Uterus (tissue), 4 donors: ENCODE measurements at places on chromosomes 5 and 9.
A peak's percentile ranks its signal among the peaks of the same experiment; 100 is the strongest.

- no peaks in the 10 kb centered on the region for H3K36me3 ChIP-seq
- H3K27me3 ChIP-seq, result no peaks in the 10 kb centered on the region
- no peak overlapping the region for H3K27ac ChIP-seq
- no peak overlapping the region for H3K4me3 ChIP-seq
These were observed 92.8 kb downstream of the SNX18 start for GRCh38 chr5:54610197-54610944.

DNA sequence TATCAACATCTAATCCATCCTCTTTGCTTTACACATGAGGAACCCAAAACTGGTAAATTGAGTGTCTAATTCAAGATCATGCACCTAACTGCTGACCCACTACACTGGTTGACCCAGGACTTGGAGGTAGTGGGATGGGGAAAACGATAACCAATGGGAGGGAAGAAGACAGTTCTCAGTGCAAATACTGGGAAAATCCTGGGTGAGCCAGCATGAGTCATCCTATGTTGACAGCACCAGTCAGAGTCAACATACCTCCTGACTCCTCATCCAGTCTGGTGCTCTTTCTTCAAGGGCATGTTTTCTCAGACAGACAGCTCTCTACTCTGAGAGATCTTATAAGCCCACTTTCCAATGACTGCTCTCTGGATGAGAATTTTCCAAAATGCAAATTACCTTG, 232.8 kb upstream of the PTGER4 start:
- H3K4me3 ChIP-seq, result no peak overlapping the region
- no peaks in the 10 kb centered on the region for H3K36me3 ChIP-seq
- DNase-seq, result no peak
- H3K27ac ChIP-seq, result no peak overlapping the region

- no peak overlapping the region for H3K4me3 ChIP-seq
- H3K27me3 ChIP-seq, result no peaks in the 10 kb centered on the region
- H3K4me1 ChIP-seq, result no peaks in the 10 kb centered on the region
- no peak overlapping the region for H3K27ac ChIP-seq
- no peak for DNase-seq
These were observed 120.6 kb downstream of the PTTG1 start for GRCh38 chr5:160542281-160542680.

- no peaks in the 10 kb centered on the region for H3K27me3 ChIP-seq
- no peaks in the 10 kb centered on the region for H3K4me1 ChIP-seq
These were observed 105.2 kb downstream of the RASEF start for GRCh38 chr9:82957529-82958379.

DNA sequence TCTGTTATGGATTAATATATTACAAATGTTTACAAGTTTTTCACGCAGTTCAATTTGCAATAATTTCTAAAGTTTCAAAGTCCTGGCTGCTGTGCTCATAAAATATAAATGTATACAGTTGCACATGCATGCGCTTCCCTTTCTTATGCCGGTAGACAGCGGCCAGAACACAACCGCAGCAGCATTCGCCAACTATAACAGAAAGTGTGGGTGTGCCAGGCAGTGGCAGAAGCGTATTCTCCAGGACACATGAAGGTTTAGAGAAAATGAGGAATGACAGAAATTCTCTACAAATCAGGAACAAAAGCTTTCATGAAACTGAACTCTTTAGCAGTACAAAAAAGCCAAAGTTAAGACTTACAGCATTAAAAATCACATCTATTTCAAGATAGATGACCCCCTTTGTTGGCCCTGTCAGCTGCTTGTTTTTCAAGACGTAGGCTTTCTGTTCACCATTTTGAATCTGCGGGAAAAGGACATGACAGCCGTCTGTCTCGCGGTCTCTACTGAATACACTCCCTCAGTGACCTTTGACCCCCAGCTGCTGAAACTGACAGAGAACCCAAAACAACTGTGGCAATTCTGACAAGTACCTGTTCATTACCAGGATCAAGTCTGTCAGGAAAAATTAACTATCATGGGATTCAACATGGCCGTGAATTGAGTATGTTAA, 252.2 kb downstream of the SLF1 start:
- H3K36me3 ChIP-seq, result no peaks in the 10 kb centered on the region
- no peak for DNase-seq
- H3K27me3 ChIP-seq, result no peaks in the 10 kb centered on the region
- H3K27ac ChIP-seq, result no peak overlapping the region
- H3K4me3 ChIP-seq, result no peak overlapping the region
- H3K4me1 ChIP-seq, result no peaks in the 10 kb centered on the region

- no peak overlapping the region for H3K27ac ChIP-seq
- no peaks in the 10 kb centered on the region for H3K27me3 ChIP-seq
- no peaks in the 10 kb centered on the region for H3K4me1 ChIP-seq
- H3K36me3 ChIP-seq, result no peaks in the 10 kb centered on the region
- no peak overlapping the region for H3K4me3 ChIP-seq
These were observed 60.9 kb upstream of the GLRX start for GRCh38 chr5:95883185-95884016.

GRCh38 chr9:109705515-109705914, 74.5 kb upstream of the PALM2AKAP2 start:
- no peaks in the 10 kb centered on the region for H3K27me3 ChIP-seq
- no peak overlapping the region for H3K27ac ChIP-seq
- H3K4me1 ChIP-seq, result no peaks in the 10 kb centered on the region

DNA sequence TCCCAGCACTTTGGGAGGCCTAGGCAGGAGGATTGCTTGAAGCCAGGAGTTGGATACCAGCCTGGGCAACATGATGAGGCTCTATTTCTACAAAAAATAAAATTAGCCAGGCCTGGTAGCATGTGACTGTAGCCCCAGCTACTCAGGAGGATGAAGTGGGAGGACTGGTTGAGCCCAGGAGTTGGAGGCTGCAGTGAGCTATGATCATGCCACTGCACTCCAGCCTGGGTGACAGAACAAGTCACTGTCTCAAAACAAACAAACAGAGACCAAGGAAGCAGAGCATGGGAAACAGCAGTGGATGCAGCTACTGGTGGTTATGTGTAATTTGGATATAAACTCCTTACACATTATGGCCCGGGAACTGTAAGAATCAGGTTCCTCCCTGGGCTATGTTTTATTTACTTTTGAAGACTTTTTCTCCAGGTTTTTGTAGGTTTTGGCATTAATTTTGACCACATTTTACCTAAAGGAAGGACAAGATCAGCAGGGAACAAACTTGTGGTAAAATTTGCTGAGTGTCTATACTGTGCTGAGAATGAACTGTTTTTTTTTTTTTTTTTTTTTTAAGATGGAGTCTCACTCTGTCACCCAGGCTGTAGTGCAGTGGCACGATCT, 8.3 kb downstream of the KIF2A start:
- H3K36me3 ChIP-seq, result no peaks in the 10 kb centered on the region
- H3K27me3 ChIP-seq, result no peaks in the 10 kb centered on the region
- H3K27ac ChIP-seq, result no peak overlapping the region
- DNase-seq, result no peak
- H3K4me3 ChIP-seq, result no peak overlapping the region

DNA sequence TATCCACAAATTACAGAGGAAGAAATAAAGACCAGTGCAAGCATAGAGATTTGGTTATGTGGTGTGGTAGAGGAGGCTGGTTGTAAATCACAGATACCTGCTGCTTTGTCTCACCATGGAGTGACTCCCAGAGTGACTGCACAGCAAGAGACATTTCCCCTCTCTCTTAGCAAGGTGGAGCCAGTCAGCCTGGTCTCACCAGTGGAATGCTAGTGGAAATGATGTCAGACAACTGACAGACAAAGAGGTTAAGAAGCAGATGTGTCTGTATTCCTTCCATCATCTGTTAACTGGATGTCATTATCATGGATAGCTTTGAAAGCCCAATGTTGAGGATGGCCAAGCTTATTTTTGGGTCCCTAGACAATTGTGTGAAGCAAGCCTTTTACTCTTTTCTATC, 509.4 kb upstream of the SEMA6A start:
- no peak overlapping the region for H3K27ac ChIP-seq
- no peak for DNase-seq
- H3K4me1 ChIP-seq, result no peaks in the 10 kb centered on the region
- no peak overlapping the region for H3K4me3 ChIP-seq
- H3K27me3 ChIP-seq, result no peaks in the 10 kb centered on the region
- no peaks in the 10 kb centered on the region for H3K36me3 ChIP-seq

DNA sequence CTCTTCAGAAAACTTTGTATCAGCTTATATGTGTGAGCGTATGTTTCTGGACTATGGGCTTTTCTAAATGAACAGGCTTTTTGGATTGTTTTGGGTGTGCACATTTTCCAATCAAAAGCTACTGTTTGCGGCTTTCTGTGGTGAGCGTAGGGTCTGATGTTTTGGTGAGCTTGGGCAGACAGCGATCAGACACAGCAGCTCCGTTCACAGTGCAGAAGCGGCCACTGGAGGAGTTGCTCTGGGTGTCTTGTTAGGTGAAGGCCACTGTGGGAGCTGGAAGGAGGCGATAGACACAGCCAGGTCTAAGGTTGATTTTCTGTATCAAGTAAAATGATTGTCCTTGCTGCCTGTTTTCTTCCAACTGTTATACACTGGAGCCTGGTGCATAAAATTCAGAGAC, 11.1 kb downstream of the PRRC2B start:
- H3K27ac ChIP-seq, result peak overlapping the region; percentile 13
- no peak overlapping the region for H3K4me3 ChIP-seq

GRCh38 chr5:119541716-119542115, 87.6 kb upstream of the FAM170A start:
- no peak for DNase-seq
- no peaks in the 10 kb centered on the region for H3K4me1 ChIP-seq
- no peaks in the 10 kb centered on the region for H3K27me3 ChIP-seq

DNA sequence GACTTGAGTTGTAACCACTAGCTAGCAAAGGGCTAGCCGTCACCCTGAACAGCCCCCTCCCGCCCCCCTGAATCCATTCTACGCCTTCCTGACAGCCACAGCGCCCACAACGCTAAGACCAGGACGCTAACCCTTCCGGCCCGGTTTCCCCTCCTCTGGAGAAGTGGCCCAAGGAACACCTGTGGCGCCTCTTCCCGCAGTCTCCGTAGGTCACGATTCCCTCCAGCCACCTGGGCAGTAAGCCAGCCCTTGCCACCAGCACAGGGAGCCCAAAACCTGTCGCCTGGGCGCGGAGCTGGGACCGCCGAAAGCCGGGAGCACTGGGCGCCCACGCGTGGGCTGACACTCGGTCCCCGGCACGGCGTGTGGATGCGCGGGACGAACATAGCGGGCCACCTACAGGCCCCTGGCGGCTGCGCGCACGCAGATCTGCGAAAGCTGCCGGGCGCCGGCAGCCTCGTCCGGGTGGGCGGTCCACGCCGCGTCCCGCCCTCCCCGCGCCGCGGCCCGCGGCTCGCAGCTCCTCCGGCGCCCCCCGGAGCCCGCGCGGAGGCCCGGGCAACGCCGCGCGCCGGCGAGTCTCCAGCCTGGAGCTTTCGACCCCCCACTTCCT, 596 bp downstream of the IRF1 start:
- peak overlapping the region; percentile 97 for H3K27ac ChIP-seq
- H3K36me3 ChIP-seq, result no peaks in the 10 kb centered on the region
- peak; percentile 71 for DNase-seq
- peaks cover 9% of the 10 kb centered on the region for H3K4me1 ChIP-seq

- H3K4me1 ChIP-seq, result no peaks in the 10 kb centered on the region
- H3K36me3 ChIP-seq, result no peaks in the 10 kb centered on the region
- DNase-seq, result no peak
- H3K4me3 ChIP-seq, result no peak overlapping the region
These were observed 4.0 kb downstream of the MYOZ3 start for GRCh38 chr5:150665044-150665443.

- no peaks in the 10 kb centered on the region for H3K27me3 ChIP-seq
- H3K4me1 ChIP-seq, result no peaks in the 10 kb centered on the region
- no peaks in the 10 kb centered on the region for H3K36me3 ChIP-seq
- DNase-seq, result no peak
- H3K27ac ChIP-seq, result no peak overlapping the region
These were observed 554.0 kb upstream of the ARRDC3 start for GRCh38 chr5:91937121-91937520.

DNA sequence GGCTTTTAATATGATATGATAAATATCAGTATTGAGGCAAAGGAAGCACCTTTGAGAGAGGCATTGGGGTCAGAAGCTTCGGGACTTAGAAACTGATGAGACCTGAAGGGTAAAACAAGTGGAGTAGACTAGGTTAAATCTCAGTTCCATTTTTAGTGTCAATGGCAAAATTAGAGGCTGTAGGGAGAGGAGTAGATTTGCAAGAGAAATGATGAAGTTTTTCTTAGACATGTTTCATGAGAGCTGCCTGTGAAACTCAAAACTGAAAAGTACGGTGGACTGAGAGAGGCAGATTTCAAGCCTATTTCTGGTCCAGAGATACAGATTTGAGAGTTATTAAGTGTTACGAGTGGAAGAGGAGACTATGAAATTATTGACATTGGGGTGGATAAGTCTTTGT, 278.5 kb downstream of the TAF11L14 start:
- H3K4me3 ChIP-seq, result no peak overlapping the region
- H3K4me1 ChIP-seq, result no peaks in the 10 kb centered on the region
- H3K27me3 ChIP-seq, result no peaks in the 10 kb centered on the region
- DNase-seq, result no peak
- H3K27ac ChIP-seq, result no peak overlapping the region
- H3K36me3 ChIP-seq, result no peaks in the 10 kb centered on the region

GRCh38 chr9:113311961-113312360, 8.8 kb upstream of the RNF183 start:
- H3K4me3 ChIP-seq, result no peak overlapping the region
- H3K4me1 ChIP-seq, result no peaks in the 10 kb centered on the region
- DNase-seq, result no peak
- no peak overlapping the region for H3K27ac ChIP-seq

DNA sequence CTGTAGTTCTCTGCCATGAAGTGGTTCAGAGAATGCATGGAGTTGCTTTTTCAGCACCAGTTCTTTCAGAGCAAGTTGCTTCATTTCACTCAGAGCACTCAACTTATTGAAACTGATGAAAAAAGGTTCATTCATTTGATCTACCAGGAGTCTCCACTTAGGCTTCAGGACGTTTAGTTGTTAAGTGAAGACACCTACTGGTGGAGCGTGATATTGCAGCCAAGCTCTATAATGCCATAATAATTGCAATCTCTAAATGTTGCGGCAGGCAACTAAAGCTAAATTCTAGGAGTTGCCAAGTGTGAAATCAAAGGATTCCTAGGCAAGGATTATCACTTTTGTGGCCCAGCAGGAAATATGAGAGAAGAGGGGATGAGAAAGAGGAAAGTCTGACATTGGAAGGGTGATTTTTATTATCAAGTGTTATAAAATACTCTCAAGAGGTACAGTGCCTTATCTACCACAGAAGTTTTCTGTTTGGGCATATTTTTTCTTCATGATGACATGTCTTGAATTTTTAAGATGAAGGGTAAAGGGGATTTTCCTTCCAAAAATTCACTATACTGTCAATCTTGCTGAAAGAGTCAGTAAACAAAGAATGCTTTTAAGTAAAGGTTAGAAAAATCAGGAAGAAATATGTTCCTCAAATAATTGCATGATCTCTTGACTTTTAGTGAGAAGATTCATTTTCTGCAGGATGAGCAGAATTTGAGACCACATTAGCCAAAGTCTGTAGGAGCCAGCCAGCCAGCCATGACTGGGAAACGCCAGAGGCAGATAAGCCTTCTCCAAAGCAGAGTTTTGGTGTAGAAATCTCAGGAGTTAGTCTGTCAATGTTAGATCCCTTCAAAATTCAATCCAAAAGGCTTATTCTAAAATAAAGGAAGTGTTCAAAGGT, 83.4 kb downstream of the SH3PXD2B start:
- no peaks in the 10 kb centered on the region for H3K4me1 ChIP-seq
- no peak overlapping the region for H3K27ac ChIP-seq
- no peak for DNase-seq
- no peaks in the 10 kb centered on the region for H3K27me3 ChIP-seq
